Activated CD4-positive, alpha-beta T cell treated with anti-CD3 and anti-CD28 coated beads, Interleukin-2, amount 50 U/mL, for 24 hours (primary cell): ENCODE measurements at places on chromosomes 5 and 9.

DNA sequence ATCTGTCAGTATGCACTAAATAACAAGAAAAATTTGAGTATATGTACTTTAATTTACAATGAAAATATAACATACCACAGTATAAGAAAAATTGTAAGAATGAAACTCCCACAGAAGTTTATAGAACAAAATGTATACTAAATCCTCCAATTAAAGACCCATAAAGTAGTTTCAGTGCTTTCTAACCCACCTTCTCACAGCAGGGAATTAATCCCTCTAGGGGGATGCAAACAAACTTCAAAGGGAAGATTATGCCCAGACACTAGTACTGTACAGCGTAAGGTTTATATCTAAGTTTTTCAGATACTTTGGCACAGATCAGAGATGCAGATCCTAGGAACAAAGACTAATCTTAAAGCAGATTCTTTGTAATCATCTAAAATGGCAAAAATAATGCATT is 57.2 kb downstream of the DENND1A start:
- no peak for DNase-seq

GRCh38 chr5:172890659-172891058 is 56.6 kb downstream of the ERGIC1 start:
- no peak for DNase-seq

DNA sequence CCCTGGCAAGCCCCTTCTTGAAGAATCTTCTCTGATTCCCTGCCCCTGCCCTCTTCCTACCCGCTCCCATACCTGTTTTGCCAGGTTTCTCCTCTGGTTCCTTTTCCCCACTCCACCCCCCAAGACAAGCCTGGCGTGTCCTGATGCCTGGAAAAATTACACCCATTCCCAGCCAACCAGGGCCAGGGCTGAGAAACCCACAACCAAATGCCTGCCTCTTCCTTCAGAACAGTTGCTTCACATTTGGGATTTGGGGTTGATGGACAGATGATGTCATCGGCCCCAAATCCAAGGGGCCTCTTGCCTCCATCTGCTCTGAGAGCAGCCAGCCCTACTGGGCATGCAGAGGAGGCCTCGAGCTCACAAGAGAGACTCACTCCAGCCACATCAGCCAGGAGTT is 8.8 kb upstream of the NEK6 start:
- no peak for DNase-seq

GRCh38 chr9:83501565-83501964 is 36.6 kb downstream of the FRMD3 start:
- DNase-seq, result no peak

GRCh38 chr5:102596951-102597350 is 98.2 kb upstream of the SLCO6A1 start:
- DNase-seq, result no peak

- no peak for DNase-seq
Observed at GRCh38 chr5:170563824-170564567, 60.2 kb downstream of the KCNIP1 start.

GRCh38 chr5:39202597-39203274 is 16.6 kb downstream of the FYB1 start:
- no peak for DNase-seq

DNA sequence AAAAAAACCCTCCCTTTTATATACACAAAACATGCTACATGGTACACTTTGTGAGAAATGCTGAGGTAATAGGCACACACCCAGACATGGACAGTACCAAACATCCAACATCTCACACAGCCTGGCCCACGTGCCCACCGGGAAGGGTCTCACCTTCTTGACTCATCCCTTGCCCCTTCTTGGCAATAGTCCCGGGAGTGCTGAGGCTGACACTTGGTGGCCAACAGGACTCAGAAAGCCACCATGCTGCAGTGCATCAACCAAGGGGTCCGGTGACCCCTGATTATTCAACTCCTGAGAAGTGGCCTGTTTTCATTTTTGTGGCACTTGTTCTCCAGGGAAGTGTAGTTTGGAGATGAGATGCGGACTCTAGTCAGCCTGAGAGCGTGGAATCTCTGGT is 35.0 kb downstream of the ANGPTL2 start:
- DNase-seq, result no peak

DNA sequence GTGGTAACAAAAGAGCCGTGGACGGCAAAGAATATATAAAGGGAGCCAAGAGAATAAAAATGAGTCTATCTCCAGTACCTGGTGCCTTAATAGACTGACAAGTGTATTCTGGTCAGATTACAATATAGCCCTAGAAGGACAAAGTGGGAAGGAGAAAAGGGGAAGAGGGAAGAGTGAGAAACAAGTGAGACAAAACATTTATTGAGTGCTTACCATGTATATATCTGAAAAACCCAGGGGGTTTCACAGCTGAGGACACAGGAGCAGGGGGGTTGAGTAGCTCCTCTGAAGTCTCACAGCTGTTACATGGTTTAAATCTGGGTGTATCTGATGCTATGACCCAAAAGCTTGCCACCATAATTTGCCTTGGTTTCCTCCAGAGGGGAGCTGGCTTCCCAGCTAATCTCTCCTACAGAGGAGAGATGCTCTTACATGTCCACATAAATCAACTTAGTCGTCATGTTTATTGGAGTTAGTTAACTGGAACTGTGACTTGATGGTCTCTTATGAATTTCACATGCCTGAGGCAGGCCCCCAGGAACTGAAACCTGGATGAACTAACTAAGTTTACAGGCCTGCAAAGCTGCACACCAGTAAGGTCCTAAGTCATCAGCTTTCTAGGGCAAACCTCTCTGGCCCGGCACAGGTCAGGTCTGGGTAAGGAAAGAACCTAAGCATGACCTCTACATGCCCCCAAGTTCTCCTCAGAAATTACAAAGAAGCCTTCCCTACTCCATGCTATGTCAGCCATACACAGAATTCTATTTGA is 15.5 kb downstream of the SIL1 start:
- DNase-seq, result no peak

- no peak for DNase-seq
Observed at GRCh38 chr9:18422296-18423036, 51.5 kb upstream of the ADAMTSL1 start.

DNA sequence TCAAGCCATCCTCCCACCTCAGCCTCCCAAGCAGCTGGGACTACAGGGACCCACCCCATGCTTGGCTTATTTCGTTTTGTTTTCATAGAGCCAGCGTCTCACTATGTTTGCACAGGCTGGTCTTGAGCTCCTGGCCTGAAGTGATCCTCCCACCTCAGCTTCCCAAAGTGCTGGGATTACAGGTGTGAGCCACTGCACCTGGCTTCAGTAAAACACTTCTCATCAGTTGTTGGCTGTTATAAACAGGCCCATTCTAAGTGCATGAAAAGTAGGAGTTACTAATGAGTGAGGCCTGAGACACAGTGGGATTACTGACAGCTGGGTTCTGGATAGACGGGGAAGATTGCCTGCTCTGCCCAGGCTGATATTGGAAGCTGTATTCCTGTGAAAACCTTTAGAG is 3.5 kb downstream of the CRB2 start:
- no peak for DNase-seq

GRCh38 chr9:86718388-86719049 is 228.8 kb downstream of the GAS1 start:
- no peak for DNase-seq

- no peak for DNase-seq
Observed at GRCh38 chr9:126096340-126096739, 230.3 kb upstream of the MVB12B start.
